ENCODE measurements at places on chromosomes 5 and 9.
A peak's percentile ranks its signal among the peaks of the same experiment; 100 is the strongest.

DNA sequence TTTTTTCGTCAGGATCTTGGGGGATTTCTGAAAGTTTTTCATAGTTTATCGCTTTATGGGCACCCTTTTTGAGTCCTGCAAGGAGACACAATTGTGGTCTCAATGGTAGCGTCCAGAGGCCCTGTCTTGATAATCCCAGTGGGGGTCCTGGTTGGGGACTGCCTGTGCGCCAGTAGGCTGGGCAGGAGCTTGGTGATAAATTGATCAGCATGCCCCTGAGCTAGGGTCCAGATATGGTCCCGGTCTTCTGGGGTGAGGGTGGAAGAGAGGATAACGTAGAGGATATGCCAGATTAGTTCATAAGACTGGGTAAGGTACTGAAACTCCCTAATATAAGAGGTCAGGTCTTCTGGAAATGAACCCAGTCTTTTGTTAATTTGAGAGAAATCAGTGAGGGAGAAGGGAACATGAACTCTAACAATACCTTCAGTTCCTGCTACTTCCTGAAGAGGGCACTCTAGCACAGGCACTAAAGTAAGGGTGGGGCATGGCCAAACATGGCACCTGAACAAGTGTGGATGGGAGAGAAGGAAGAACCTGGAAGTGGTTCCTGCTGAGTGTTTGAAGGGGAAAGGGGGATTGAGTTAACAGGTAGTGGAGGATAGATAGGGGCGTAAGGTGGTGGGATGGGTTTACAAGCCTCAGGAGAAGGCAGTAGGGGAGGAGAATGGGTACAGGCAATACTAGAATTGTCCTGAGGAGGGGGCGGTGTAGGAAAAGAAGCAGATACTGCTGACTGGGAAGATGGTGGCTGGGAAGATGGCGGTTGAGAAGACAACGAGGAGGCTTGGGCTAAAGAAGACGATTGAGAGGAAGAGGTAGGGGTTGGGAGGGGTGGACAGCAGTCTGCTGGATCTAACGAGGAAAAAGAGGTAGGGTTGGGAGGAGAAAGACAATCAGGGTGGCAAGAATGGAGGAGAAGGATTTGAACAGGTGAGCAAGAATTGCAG is 33.8 kb upstream of the ANXA2R start:
- DNase-seq = peak; percentile 66

DNA sequence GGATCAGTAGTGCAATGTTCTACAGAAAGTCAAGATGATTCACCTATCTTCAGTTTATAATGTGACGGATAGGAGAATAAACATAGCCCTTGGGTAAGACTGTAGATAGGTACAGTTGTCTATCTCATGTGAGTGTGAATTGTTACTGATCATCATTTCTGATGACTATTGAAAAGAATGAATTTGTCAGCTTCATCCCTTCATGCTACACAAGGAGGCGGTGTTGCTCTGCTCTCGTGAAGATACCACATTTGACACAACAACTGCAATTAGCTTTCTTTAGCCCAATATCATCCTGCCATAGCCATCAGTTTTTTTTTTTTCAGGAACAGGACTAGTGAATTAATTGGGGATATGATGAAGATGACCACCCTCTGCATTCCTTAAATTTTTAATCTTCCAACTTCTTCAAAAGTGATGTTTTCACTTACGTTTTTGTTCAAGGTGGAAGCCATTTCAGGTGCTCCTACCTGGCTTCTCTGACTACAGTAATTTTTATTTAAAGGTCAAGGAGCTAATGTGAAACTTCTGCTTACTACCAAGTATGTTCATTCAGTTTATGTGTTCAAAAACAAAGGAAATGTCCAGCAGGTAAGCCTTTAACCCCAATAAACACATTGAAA is 152.9 kb upstream of the MOCS2 start:
- no peak for DNase-seq

- DNase-seq = no peak
These were observed 4.2 kb upstream of the PFN3 start for GRCh38 chr5:177404641-177405179.

- DNase-seq = no peak
These were observed 10.9 kb upstream of the NKD2 start for GRCh38 chr5:997711-998110.

DNA sequence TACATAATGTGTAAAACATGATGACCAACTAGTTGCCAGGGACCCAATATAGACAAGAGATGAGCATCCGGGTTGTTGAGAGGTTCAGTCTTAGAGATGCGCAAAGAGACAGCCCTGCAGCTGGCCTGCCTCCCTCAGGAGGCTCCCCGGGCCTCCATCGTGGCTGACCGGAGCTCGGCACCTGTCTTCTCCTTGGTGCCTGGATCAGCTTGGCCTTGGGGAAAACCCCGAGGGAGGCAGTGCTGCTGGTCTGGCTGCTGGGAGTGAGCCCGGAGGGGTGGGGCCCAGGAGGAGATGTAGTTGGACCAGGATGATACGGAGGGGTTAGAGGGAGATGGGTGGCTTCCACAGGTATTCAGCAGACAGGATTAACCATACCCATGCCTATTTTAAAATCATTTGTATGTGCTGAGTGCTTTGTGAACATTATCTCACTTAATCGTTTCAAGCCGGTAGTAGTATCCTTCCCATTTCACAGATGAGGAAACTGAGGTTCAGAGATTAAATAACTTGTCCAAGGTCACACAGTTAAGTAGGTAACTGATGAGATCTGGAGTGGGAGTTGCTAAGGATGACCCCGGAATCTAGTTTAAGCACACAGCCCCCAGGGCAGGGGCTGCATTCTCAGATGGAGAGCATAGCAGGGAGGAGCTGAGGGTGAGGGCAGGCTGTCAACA is 173.8 kb downstream of the COL23A1 start:
- DNase-seq = no peak

DNA sequence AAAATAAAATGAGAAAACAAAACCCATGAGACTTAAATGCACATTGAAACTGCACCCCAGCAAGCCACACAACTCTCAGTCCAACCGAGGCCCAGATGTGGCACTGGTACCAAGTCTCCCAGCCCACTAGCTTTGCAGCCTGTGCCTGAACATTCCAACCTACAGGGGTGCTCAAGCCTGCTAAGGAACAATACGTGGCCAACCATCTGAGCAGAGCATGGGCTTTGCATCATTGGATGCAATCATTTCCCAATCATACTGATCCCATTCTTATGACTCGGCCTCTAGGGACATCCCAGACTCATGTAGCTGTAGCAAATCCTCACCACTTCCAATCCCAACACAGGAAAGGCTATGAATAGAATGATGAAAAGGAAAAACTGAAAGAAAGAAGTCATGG is 297.2 kb downstream of the SPOCK1 start:
- DNase-seq = no peak
